Astrocyte of the spinal cord (primary cell): ENCODE measurements at places on chromosomes 2 and 18.

DNA sequence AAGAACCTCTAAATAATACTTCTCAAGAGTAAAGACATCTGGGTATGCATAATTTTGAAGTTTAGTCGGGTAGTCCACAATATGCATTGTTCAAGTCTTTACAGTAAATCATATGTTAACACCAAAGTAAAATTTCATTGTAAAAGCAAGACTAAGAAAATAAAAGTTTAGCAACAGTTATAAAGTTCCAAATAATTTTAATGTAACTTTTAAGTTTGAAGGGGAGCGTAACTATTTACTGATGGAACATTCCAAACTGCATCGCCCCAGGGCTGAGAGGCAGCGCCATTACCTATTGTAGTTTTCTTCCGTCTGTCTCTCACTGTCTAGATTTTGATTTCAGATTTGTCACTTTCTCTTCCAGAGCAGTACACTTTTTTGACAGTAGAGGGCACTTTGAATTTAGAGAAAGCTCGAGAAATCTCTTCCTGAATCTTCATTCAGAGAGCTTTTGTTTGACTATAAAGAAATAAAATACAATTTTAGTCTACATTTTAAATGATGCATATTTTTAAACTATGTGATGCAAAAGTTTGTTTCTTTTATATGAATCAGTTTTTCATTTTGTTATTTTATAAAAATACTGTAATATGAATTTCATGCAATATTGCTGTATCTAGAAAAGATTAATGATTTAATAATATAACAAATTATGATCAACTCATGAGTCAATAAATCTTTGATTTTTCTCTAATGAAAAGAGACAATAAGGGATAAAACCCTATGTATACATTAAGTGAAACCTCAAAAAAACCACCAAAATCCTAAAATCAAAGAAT is 389.8 kb downstream of the FIGN start:
- peak; percentile 64 for DNase-seq

GRCh38 chr18:77133051-77133834 is 660 bp upstream of the MBP start:
- DNase-seq = no peak

GRCh38 chr2:7711167-7711566 is 794.0 kb downstream of the RNF144A start:
- no peak for DNase-seq

GRCh38 chr18:73670524-73670923 is 477.1 kb downstream of the FBXO15 start:
- DNase-seq = peak; percentile 43

DNA sequence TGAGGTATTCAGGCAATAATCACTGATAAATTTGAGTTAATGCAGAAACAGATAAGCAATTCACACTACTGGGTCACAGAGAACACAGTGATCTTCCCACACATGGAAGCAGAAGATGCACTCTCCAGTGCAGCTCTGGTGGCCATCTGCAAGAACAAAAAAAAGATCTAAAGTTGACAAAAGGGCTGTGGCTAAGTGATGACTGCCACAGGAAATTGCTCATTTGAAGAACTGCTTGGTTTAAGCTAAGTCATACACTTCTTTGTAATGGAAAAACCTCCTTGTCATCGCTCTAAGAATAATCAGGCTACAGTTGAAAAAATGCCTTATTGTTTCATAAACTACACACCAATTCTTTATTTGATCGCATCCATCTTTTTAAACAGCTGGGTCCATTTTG is 115.1 kb downstream of the DTNB start:
- DNase-seq = peak; percentile 83

- DNase-seq = no peak
These were observed 62.9 kb upstream of the POU3F3 start for GRCh38 chr2:104790901-104791495.
